ENCODE measurements at places on chromosomes 11 and 22. TPM values are rescaled to one million over a fixed set of nuclear protein-coding genes. Genes with fewer than 3 reads are reported as not detected.

Gene MS4A3
- total RNA-seq = 0.49 TPM

Gene CREB3L1
- total RNA-seq = 14.2 TPM

- H3K36me3 ChIP-seq = no peaks in the 10 kb centered on the region
- no peak for DNase-seq
- H3K27ac ChIP-seq = no peak overlapping the region
- peaks cover 59% of the 10 kb centered on the region for H3K4me1 ChIP-seq
Observed at GRCh38 chr11:45104790-45105084, 41.7 kb upstream of the PRDM11 start.

DNA sequence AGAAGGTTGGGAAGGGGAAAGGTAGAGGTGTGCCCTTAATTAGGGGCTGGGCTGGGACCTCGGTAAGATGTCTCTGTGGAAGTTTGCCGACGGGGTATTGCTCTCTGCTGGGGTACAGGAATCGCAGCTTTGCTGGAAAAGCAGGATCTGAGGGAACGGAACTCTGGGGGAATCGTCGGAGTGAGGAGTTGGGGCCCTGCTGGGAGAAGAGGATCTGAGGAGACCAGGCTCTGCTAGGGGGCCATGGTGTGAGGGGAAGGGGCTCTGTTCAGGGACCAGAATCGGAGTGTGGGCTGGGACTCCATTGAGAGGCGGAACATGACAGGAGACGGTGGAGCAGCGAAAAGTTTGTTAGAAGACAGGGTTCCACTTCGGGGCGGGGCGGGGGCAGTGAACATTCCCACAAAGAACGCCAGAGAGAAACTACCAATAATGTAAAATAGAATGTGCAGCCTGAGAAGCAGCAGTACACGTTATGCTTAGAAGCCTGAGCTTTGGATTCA lies 456 bp downstream of the AAMDC start:
- H3K4me3 ChIP-seq = peak overlapping the region; percentile 99
- no peaks in the 10 kb centered on the region for H3K36me3 ChIP-seq
- peak; percentile 57 for DNase-seq

- H3K36me3 ChIP-seq = peaks cover 9% of the 10 kb centered on the region
- DNase-seq = peak; percentile 60
- no peaks in the 10 kb centered on the region for H3K27me3 ChIP-seq
- H3K4me1 ChIP-seq = peaks cover 5% of the 10 kb centered on the region
- peak overlapping the region; percentile 42 for H3K27ac ChIP-seq
Observed at GRCh38 chr11:78560826-78561484, 13.7 kb downstream of the NARS2 start.

GRCh38 chr11:92211576-92212167 lies 12.9 kb upstream of the FAT3 start:
- H3K4me3 ChIP-seq = no peak overlapping the region
- no peaks in the 10 kb centered on the region for H3K4me1 ChIP-seq
- H3K36me3 ChIP-seq = no peaks in the 10 kb centered on the region
- no peaks in the 10 kb centered on the region for H3K27me3 ChIP-seq

GRCh38 chr11:85109141-85109540 lies 518.0 kb downstream of the DLG2 start:
- no peak for DNase-seq
- no peak overlapping the region for H3K27ac ChIP-seq
- no peaks in the 10 kb centered on the region for H3K4me1 ChIP-seq
- H3K27me3 ChIP-seq = no peaks in the 10 kb centered on the region
- H3K4me3 ChIP-seq = no peak overlapping the region
- H3K36me3 ChIP-seq = no peaks in the 10 kb centered on the region

Gene LRP4
- total RNA-seq = 11.1 TPM

DNA sequence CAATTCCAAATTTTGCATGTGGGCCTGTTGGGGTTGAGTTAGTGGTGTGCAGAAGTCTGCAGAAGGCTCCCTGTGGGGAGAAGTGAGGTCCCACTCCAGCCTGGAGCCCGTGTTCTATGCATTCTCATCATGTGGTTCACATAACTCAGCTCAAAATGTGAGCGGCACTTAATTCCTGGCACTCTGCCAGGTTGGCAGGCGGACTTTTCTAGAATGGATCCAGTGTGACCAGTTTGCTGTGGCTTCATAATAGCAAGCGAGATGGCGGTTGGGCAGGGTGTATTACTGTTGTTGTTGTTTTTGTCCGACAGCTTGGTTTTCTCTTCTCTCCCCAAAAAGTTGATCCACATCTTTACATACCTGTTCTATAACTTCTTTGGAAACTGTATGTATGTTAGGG lies 146.8 kb upstream of the TTC12 start:
- H3K27ac ChIP-seq = peak overlapping the region; percentile 20
- H3K4me1 ChIP-seq = peaks cover 29% of the 10 kb centered on the region
- no peaks in the 10 kb centered on the region for H3K27me3 ChIP-seq
- no peak overlapping the region for H3K4me3 ChIP-seq
- DNase-seq = peak; percentile 64

- peak; percentile 35 for DNase-seq
- no peak overlapping the region for H3K27ac ChIP-seq
- peaks cover 12% of the 10 kb centered on the region for H3K4me1 ChIP-seq
- H3K36me3 ChIP-seq = no peaks in the 10 kb centered on the region
- no peaks in the 10 kb centered on the region for H3K27me3 ChIP-seq
Observed at GRCh38 chr11:93537049-93537448, 6.1 kb downstream of the SMCO4 start.

Gene CCDC15
- total RNA-seq = 4.0 TPM

DNA sequence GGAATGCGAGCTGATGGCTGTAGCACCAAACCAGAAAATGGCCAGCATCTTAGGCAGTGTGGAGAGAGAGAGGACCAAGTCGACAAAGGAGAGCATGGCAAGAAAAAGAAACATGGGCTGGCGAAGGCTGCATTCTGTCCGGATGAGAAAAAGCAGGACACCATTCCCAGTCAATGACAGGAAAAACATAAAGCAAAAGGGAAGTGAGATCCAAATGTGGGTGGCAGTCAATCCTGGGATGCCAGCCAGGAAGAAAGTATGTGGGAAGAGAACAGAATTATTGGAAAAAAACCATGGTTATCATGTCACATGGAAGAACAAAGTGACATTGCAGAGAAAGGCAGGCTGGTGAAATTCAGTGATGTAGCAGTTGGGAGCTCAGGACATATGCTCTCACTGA lies 36.9 kb upstream of the OR56A1 start:
- H3K27ac ChIP-seq = no peak overlapping the region
- no peak for DNase-seq
- H3K4me1 ChIP-seq = no peaks in the 10 kb centered on the region
- no peak overlapping the region for H3K4me3 ChIP-seq

DNA sequence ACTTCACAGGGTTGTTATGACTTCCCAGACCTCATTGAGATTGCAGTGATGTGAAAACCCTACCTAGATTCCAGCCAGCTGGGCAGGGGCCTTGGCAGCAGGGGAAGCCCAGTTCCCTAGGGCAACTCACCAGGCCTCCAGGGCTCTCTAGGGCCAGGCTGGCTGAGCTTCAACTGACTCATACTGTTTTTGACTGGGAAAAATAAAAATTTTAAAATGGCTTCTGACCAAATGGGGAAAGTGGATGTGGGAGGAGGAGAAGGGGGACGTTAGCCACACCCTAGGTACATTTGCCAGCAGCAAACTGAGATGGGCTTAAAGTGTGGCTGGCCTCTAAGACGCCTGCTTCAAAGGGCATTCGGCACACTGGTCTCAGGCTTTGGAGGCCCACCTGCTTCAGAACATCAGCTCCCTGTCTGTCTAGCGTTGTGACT lies 39.0 kb downstream of the BMAL1 start:
- no peaks in the 10 kb centered on the region for H3K27me3 ChIP-seq
- H3K4me3 ChIP-seq = no peak overlapping the region
- H3K36me3 ChIP-seq = no peaks in the 10 kb centered on the region
- no peak overlapping the region for H3K27ac ChIP-seq
- peaks cover 14% of the 10 kb centered on the region for H3K4me1 ChIP-seq

Gene DTX4
- total RNA-seq = 8.9 TPM

GRCh38 chr11:132770829-132771530 lies 761.3 kb downstream of the OPCML start:
- peak; percentile 37 for DNase-seq
- peaks cover 7% of the 10 kb centered on the region for H3K27me3 ChIP-seq
- no peaks in the 10 kb centered on the region for H3K36me3 ChIP-seq
- H3K27ac ChIP-seq = no peak overlapping the region
- H3K4me3 ChIP-seq = no peak overlapping the region

DNA sequence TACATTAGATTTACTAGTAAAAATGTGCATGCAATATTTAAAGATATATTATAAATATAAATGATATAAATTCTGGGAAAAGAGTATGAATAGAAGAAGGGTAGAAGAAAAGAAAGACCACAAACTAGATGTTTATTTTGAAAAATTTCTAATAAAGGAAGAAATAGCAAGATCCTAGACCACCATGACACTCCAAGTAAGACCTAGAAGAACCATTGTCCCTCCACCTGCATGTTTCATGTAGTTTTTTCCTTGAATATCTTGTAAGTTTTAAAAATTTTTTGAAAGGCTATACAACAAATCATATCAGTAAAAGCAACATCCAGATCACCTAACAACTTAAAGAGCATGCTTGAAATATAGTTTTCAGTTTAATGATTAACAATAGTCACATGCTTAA lies 46.8 kb downstream of the ARHGAP32 start:
- no peak overlapping the region for H3K4me3 ChIP-seq
- no peaks in the 10 kb centered on the region for H3K36me3 ChIP-seq
- H3K4me1 ChIP-seq = no peaks in the 10 kb centered on the region
